Fibroblast of gingiva (primary cell): ENCODE measurements at places on chromosomes 6 and 20.

DNA sequence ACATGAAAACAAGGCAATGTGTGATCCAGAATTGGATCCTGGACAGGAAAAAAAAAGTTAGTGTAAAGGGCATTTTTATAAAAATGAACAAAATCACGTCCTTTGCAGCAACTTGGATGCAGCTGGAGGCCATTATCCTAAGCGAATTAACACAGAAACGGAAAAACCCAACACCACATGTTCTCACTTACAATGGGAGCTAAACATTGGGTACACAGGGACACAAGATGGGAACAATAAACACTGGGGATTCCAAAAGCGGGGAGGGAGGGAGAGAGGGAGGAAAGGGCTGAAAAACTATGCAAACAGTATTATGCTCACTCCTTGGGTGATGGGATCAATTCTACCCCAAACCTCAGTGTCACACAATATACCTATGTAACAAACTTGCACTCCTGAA, 91.4 kb upstream of the BTBD3 start:
- DNase-seq = peak; percentile 3

GRCh38 chr6:169171016-169171415, 82.6 kb downstream of the THBS2 start:
- no peak for DNase-seq

DNA sequence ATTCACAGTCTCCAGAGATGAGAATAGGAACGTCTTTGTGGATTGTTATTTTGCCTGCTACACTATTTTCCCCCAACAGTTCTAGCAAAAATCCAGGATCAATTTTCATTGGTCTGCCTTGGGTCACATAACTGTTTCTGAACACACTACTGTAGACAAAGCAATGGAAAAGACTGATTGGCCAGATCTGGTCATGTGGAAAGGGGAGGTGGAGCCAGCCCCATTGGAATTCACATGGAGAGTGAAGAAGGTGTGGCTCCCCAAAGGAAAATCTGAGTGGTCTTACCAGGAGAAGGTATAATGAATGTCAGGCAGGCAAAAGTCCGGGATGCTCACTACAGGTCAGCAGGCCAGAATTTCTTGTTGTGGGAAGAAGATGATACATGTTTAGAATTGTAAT, 9.5 kb upstream of the TP53RK start:
- no peak for DNase-seq

GRCh38 chr6:3263096-3263495, 4.3 kb downstream of the PSMG4 start:
- no peak for DNase-seq

DNA sequence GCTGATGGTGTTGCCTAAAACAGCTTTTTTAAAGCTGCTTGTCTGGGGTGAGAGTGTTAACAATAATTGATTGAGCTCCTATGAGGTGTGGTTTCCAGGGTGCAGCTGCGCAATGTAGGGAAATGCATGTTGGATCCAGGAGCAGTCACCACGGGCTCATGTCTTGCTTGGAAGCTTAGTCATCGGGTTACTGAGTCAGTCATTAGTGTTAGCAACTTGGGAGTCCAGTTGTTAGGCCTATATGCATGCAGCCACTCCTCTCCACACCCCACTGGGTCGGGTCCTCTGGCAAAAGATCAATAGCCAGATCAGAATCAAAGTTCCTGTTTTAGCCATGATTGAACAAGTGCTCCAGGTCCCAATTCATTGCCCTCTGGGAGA, 271.7 kb upstream of the CHD6 start:
- DNase-seq = no peak

DNA sequence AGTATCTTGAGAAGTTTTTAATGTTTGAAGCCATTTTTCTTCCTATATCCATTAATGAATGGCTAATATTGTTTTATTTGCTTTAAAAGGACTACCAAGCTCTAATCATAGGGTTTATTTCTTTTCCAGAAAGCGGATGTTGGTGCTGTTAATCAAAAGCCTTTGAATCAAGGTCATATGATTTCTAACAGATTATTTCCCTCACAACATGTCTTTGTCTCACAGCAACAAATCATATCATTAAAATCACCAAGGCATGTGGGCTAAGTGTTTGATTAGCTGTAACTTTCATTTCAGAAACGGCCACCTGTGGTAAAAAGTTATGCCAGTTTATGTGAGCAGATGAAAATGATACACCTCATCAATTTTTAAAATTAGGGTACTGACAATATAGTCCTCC, 21.7 kb downstream of the TRAF3IP2 start:
- DNase-seq = no peak
